Endothelial cell (in vitro differentiated cells): ENCODE measurements at places on chromosomes 4 and X.

DNA sequence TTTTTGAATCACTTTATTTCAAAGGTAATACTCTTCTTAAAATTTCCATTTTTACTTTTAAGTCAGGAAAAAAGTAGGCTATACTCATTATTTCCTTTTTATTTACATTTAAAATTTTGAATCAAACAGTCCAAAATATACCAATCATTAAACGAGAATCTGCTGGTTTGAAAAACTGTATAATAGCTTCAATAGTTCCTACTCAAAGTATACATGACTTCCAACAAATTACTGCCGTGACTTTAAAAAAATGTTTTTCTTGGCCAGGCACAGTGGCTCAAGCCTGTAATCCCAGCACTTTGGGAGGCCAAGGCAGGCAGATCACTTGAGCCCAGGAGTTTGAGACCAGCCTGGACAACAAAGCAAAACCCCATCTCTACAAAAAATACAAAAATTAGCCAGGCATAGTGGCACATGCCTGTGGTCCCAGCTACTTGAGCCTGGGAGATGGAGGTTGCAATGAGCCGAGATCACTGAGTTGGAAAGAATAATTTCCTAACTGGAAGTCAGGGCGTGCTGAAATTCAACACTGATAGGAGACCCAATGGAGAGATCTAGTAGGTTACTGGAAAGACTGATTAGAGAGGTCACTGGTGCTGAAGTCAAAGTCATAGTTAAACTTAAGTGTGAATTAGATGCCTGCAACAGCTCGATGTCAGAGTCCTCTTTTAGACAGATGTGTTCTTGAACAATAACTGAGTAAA is 9.0 kb downstream of the KLHL8 start:
- DNase-seq, result no peak

GRCh38 chrX:121013897-121014455 is 28.4 kb upstream of the CT47A1 start:
- no peak for DNase-seq

- no peak for DNase-seq
These were observed 45.9 kb downstream of the USP11 start for GRCh38 chrX:47278691-47279090.

DNA sequence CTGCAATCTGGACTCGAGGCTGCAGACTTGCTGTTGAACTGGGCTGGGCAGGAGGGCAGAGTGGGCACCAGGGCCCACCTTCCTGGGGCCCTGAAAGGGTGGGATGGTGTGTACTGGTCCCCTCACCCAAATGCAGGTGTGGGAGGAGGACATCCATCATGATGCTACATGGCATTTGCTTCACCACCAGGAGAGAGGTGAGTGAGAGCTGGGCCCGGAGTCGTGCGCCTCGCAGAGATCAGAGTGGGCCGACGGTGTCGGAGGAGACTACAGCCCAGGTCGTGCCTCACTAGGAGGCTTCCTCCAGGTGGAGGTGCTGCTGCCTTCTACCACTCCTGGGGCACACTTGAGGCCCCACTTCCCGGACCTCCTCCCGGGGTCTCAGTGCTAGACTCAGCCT is 50.3 kb downstream of the SCML1 start:
- DNase-seq, result no peak

GRCh38 chr4:122663814-122664610 is 43.1 kb upstream of the IL21 start:
- no peak for DNase-seq

GRCh38 chrX:82335772-82336171 is 1133.9 kb downstream of the SH3BGRL start:
- no peak for DNase-seq
